Activated naive CD4-positive, alpha-beta T cell treated with anti-CD3 and anti-CD28 coated beads for 36 hours (primary cell): ENCODE measurements at places on chromosomes 3 and 15. TPM values are rescaled to one million over a fixed set of nuclear protein-coding genes. Genes with fewer than 3 reads are reported as not detected.

- DNase-seq, result peak; percentile 28
- no peaks in the 10 kb centered on the region for H3K4me1 ChIP-seq
- H3K27ac ChIP-seq, result no peak overlapping the region
- H3K27me3 ChIP-seq, result no peaks in the 10 kb centered on the region
- no peaks in the 10 kb centered on the region for H3K36me3 ChIP-seq
Observed at GRCh38 chr3:50554553-50554952, 13.0 kb downstream of the C3orf18 start.

The KBTBD12 gene
- not detected for total RNA-seq

GRCh38 chr3:146781059-146781458, 175.9 kb upstream of the PLSCR5 start:
- no peak overlapping the region for H3K4me3 ChIP-seq
- H3K27ac ChIP-seq, result no peak overlapping the region
- H3K36me3 ChIP-seq, result no peaks in the 10 kb centered on the region
- H3K4me1 ChIP-seq, result no peaks in the 10 kb centered on the region

The KNG1 gene
- total RNA-seq, result not detected

The GOLGA8N gene
- 1.4 TPM for total RNA-seq

DNA sequence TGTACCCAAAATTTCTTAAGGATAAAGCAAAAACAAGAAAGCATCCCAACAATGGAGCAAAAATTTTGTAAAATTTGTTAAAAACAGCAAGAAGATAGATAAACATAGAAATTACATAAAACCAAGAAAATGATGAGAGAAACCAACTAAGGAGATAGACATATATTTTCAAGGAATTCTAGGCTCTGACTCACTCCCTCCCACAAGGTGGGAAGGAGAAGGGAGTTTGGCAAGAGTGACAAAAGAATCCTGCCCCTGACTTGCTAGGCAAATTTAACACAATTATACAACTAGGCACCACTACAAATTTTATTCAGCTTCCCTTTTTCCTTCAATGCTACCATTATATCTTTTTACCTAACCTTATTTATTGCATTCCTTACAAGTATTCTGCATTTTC, 70.9 kb downstream of the MYO9A start:
- no peak for DNase-seq
- H3K27ac ChIP-seq, result no peak overlapping the region
- H3K4me1 ChIP-seq, result no peaks in the 10 kb centered on the region
- no peak overlapping the region for H3K4me3 ChIP-seq

GRCh38 chr3:195441992-195442572, 738 bp downstream of the ACAP2 start:
- H3K27ac ChIP-seq, result peak overlapping the region; percentile 89
- H3K27me3 ChIP-seq, result no peaks in the 10 kb centered on the region
- peaks cover 1% of the 10 kb centered on the region for H3K36me3 ChIP-seq
- peaks cover 48% of the 10 kb centered on the region for H3K4me1 ChIP-seq

GRCh38 chr3:36919439-36920160, 25.3 kb downstream of the TRANK1 start:
- peaks cover 20% of the 10 kb centered on the region for H3K4me1 ChIP-seq
- H3K27me3 ChIP-seq, result no peaks in the 10 kb centered on the region

GRCh38 chr3:15460891-15461531, 33.6 kb downstream of the EAF1 start:
- no peak overlapping the region for H3K27ac ChIP-seq
- H3K4me3 ChIP-seq, result no peak overlapping the region
- no peaks in the 10 kb centered on the region for H3K27me3 ChIP-seq
- H3K36me3 ChIP-seq, result no peaks in the 10 kb centered on the region
- no peak for DNase-seq

- H3K27me3 ChIP-seq, result peaks cover 2% of the 10 kb centered on the region
- DNase-seq, result no peak
- H3K27ac ChIP-seq, result no peak overlapping the region
- H3K4me3 ChIP-seq, result no peak overlapping the region
- no peaks in the 10 kb centered on the region for H3K36me3 ChIP-seq
Observed at GRCh38 chr3:35894735-35895134, 255.4 kb downstream of the ARPP21 start.

GRCh38 chr15:85587707-85588411, 206.9 kb downstream of the KLHL25 start:
- no peak for DNase-seq
- H3K27ac ChIP-seq, result no peak overlapping the region
- H3K4me1 ChIP-seq, result peaks cover 32% of the 10 kb centered on the region
- no peaks in the 10 kb centered on the region for H3K27me3 ChIP-seq

DNA sequence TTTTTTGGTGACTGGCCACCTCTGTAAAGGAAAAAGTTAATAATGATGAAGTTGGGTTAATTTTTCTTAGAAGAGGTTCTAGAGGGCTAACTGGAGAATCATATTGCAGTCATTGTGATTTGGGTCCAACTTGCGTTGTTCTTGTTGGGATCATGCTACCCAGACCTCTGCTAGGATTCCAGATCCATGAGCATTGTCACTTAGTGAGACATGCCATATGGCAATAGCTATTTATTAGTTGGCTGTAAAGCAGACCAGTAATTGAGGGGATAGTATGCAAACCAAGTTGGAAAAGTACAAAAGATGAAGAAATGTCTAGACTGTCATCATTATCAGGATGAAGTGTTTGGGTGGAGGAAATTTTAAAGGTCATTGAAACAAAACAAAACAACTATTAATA, 30.7 kb upstream of the P2RY12 start:
- H3K4me1 ChIP-seq, result no peaks in the 10 kb centered on the region
- H3K4me3 ChIP-seq, result no peak overlapping the region
- DNase-seq, result no peak
- no peak overlapping the region for H3K27ac ChIP-seq
